Foreskin fibroblast (primary cell): ENCODE measurements at places on chromosomes 2 and 18.

DNA sequence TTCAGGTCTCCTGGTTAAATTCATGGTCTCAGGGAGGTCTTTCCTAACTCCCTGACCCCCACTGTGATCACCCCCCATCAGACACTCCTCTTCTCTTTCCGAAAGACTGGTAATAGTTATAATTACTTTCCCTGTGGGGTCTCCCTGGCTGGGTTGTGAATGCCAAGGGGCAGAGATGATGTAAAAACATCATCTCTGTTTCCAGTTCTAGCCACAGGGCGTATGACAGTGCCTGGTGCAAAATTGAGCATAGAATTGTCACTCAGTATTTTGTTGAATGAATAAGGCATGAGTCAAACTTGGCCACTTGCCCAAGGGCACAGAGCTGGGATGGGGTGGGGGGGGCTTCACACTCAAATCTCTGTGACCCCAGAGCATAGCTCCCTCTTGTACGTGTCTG lies 65.2 kb downstream of the LTBP1 start:
- no peak for DNase-seq

DNA sequence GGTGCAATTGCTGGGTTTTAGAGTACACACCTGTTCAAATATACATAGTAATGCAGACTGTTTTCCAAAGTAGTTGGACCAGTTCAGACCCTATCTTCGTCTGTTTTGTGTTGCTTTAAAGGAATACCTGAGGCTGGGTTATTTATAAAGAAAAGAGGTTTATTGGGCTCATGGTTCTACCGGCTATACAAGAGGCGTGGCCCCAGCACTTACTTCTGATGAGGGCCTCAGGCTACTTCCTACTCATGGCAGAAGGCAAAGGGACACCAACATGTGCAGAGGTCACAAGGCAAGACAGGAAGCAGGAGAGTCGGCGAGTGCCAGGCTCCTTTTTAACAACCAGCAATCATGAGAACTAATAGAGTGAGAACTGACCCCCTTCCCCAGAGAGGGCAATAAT lies 21.9 kb upstream of the EMILIN2 start:
- no peak for DNase-seq

DNA sequence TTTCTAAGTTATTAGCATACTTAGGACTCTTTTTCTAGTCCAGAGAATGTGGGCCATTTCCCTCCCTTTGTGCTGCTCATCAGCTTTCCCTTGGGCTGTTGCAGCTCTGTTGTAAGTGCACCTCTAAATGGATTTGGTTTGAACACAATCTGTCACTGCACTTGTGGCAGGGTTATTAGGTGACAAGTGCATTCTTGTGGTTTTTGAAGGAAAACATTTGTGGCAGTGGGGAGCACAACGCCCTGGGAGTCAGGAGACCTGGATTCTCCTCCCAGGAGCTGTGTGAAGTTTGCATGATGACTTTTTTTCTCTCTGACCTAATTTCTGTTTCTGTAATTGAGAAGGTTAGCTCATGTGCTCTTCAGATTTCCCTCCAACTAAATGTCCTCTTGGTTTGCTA lies 630.9 kb upstream of the FAM98A start:
- no peak for DNase-seq

- DNase-seq, result no peak
Observed at GRCh38 chr18:43108469-43108868, 7.0 kb downstream of the RIT2 start.
